Effector memory CD4-positive, alpha-beta T cell (primary cell): ENCODE measurements at places on chromosomes 6 and 20.

DNA sequence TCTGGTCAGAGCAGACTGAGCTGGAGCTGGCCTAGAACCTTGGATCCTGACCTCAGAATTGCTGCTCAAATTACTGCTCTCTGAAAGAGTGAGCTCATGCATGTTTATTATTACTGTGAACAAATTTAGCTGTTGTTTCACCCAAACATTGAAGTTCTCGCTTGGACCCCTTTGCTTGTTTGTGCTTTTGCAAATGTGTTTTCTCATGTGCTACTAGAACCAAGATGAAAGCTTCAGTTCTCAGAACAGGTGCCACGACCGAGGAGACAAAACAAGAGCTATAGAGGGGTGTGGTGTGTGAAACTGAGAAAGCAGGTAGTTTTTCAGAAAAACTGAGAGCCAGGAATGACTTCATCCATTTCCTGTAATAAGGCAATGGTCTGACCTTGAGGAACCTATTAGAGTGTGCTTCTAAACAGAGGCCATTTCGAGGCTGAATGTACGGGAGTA, 50.0 kb upstream of the ESR1 start:
- DNase-seq, result no peak

DNA sequence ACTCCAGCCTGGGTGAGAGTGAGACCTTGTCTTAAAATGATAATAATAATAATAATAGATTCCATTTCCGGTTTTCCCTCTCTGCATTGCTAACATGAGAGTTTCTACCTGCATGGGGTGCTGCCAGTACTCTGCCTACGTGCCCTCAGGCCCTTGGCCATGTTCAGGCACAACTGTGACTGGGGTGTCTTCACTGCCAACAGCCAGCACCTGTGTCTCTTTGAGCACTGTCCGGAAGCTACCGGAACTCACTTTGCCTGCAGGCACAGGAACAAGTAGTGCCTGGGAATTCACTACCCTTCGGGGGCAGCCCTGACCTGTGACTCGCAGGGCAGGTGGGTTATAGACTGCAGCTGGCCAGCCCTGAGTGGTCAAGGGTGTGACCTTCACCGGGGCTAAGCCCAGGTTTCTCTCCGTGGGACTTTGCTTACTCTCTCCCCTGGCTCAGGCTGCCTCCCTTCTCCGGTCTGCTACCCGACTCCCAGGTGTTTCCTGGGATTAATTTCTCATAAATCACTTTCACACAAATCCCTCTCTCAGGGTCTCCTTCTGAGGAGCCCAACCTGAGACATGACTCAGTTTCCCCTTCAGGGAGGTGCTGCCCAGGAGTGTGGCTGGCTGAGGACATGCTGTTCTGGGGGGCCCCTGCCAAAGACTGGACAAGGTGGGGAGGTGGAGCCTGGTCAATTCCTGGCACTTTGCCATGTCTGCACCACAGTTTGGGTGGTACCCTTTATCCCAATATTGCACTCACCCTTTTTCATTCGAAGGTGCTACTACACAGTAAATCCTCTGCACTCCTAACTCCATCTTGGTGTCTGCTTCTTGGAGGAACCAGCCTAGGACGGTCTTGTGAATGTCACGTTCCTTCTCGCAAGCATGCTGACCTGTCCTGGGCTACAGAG, 79.5 kb upstream of the RALGAPA2 start:
- DNase-seq, result no peak

DNA sequence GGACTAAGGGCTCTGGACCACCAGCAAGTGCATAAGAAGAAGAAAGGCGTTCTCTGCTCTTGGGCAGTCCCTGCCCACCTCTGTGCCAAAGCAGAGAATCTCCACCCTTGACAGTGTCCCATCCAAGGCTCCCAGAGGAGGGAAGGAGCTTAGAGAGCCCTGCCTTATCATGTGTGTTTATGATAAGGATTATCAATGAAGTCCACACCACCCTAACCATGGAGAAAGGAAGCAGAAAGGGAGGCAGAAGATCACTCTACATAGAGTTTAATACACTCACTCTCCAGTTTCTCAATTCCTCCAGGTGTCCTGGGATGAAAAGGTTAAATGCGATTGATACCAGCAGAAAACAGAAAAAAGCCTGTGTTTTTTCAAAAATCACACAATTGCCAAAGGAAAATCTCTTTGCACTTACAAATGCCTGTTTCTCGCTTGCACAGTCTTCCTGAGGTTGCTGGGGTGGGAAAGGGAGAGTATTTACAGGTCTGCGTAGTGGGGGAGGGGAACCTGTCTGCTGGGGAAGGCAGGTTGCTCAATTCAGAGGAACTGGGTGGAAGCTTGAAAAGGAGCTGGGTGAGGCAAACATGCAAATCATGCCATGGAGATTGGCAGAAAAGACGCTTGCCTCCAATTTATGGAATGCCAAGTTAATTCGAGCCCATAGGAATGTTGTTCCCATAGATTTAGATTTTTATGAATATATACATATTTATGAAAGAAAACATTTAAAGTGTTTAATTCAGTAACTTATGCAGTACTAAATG, 104.0 kb downstream of the EYA2 start:
- no peak for DNase-seq

- no peak for DNase-seq
These were observed 13.3 kb downstream of the RSPH4A start for GRCh38 chr6:116629563-116629981.

- no peak for DNase-seq
These were observed 37.0 kb upstream of the IGF2R start for GRCh38 chr6:159931846-159932245.

DNA sequence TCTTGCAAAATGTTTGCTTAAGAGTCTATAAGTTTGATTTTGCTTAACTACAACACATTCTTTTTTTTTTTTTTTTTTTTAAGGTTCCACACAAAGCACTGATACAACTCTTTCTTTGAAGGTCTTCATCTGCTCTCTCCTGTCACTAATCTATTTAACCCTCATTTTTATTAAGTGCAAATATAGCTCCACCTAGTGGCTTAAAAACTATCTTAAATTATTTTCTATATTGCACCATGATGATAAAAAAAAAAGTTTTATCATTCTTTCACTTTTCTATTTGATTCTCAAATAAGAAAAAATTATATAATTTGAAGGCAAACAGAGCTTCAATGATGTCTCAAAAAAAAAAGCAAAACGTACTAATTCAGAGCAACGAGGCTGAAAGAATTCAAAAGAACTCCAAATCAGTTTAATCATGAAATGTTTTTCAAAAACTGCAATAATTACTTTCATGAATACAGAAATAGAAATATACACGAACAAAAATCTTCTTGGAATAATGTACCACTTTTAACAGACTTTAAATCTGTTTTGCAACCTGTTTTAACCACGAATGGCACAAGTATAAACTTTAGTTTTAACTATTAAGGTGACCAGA, 12.8 kb downstream of the ESF1 start:
- no peak for DNase-seq

- no peak for DNase-seq
These were observed 75.4 kb upstream of the INSM1 start for GRCh38 chr20:20292472-20292871.

GRCh38 chr20:39702701-39703349, 740.7 kb downstream of the DHX35 start:
- DNase-seq, result no peak

GRCh38 chr6:100808638-100809275, 72.4 kb downstream of the ASCC3 start:
- DNase-seq, result no peak
